Spinal cord (tissue), 10 donors: ENCODE measurements at places on chromosomes 1 and 21. TPM values are rescaled to one million over a fixed set of nuclear protein-coding genes. Genes with fewer than 3 reads are reported as not detected.

GRCh38 chr1:15311880-15312279 lies 64.9 kb downstream of the FHAD1 start:
- no peak for DNase-seq

DNA sequence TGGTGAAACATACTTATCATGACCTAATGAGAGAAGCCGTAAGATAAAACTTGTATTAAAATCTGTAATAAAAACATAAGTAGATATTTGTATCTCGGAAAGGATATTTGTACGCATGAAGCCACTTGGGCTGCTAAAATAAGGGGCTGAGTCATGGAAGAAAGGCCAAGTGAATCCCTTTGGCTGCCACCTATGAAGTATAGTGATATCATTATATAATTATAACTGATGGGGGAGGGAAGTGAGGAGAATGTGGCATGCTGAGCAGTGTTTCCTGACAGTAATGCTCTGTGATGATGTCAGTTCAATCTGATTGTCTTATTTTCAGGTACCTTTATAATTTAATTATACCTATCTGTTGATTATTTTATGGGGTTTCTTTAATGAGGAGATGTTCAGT lies 13.6 kb downstream of the RWDD3 start:
- no peak for DNase-seq

GRCh38 chr1:165855010-165855838 lies 27.8 kb downstream of the UCK2 start:
- DNase-seq = no peak

GRCh38 chr1:172704001-172704400 lies 45.1 kb downstream of the FASLG start:
- DNase-seq = no peak

DNA sequence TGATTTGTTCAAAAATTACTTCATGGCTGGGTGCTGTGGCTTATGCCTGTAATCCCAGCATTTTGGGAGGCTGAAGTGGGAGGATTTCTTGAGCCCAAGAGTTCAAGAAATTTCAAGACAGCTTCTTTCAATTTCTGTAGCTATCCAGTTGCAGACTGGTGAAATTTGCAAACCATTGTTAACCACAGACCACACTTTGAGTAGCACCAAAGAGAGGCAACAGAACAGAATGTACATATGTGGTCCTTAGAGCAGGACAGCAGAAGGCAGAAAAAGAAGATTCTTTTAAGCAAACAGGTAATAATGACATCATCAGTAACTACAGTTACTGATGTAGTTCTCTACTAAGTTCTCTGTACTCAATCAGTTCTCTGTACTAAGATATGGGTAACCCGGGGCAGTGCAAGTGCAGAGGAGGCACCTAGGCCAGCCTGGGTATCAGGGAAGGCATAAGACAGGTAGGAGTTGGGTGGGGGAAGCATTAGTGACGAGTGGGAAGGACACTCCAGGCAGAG lies 5.5 kb upstream of the KLF17 start:
- no peak for DNase-seq

GRCh38 chr1:67642629-67643028 lies 42.4 kb upstream of the GADD45A start:
- DNase-seq = no peak

DNA sequence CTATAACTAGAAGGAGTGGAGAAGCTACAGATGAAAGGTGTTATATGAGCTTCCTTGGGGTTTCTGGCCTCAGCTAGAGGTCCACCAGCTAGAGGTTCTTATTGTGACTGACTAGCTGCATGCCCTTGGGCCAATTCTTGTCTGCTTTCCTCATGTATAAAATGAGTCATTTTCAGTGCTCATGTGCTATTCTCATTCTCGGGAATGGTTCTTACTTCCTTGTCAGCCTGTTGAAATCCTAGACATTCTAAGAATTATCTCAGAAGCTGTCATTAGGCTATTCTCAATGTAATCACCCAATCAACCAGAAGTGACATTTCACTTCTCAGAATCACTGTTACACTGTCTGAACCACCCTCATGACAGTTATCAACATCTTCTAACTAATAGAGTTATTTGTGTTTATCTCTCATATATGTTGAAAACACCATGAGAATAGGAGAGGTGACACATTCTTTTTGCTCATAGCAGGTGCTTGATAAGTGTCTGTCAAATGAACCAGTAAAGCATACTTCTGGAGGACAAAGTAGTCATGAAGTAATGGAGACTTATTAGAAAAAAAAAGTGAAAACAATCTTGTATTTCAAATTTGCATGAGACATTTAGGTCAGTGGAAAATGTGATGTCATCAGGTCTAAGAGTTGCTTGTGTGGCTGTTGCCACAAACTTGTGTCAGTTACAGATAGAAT lies 122.8 kb upstream of the IVNS1ABP start:
- no peak for DNase-seq

DNA sequence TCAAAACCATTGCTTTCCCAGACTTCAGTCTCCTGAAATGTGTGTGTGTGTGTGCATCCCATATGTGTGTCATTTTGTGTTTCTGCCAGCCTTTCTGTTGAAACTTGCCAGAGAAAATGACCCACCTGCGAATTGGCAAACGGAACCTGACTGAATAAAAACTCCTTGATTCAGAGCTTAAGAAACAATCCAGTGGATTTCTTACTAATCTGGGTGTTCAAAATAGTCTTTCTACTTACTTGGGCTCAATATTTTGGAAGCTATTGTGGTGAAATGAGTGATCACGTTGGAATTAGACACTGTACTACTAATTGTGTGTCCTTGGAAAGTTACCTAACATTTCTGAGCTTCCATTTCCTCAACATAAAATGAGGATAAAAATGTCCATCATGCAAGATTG lies 138.9 kb upstream of the ERG start:
- no peak for DNase-seq

- no peak for DNase-seq
Observed at GRCh38 chr1:38586993-38587646, 272.5 kb downstream of the RRAGC start.

DNA sequence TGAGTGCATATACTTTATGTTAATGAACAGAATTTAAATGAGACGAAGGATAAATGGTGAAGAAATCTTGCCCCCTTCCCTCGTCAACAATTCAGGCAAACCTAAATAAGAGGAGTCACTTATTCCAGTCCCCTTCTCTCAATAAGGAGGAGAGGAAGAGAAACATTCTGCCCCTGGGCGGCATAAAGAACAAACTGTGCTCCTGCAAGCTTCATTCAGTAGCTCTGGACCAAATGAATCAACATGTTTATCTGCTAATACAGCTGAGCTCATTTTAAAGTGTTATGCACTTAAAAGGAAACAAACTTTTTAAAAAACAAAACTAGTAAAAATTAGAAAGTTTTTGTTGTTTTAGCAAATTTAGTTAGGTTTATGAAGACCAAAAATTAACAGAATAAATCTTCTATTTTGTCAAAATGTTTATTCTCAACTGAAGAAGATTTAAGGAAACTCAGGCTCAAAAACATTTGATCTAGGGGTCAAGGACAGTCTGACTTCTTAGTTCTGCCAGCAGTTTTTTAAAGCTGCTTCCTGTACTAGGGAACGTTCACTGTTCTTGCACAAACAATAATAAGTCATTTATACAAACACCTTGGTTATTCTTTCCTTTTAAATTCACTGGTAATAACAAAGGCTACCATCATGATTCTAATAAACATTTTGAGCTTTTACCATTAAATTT lies 58.3 kb downstream of the AKT3 start:
- DNase-seq = no peak

DNA sequence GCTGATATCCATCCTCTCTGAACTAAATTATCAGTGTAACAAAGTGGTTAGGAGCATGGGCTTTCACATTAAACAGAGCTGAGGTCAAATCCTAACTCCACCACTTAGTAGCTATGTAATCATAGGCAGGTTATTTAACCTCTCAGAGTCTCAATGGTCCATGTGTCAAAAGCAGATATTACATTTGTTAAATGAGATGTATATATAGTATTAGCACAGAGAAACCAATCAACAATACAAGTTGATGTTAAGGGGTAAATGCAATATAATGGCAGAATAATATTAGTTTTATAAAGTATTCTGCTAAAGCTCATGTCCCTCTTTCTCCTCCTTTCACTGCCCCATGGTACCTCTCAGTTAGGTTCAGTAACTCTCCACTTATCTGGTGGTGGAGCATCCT lies 27.2 kb downstream of the DBT start:
- DNase-seq = no peak

- DNase-seq = no peak
Observed at GRCh38 chr1:42319871-42320484, 15.1 kb downstream of the FOXJ3 start.

DNA sequence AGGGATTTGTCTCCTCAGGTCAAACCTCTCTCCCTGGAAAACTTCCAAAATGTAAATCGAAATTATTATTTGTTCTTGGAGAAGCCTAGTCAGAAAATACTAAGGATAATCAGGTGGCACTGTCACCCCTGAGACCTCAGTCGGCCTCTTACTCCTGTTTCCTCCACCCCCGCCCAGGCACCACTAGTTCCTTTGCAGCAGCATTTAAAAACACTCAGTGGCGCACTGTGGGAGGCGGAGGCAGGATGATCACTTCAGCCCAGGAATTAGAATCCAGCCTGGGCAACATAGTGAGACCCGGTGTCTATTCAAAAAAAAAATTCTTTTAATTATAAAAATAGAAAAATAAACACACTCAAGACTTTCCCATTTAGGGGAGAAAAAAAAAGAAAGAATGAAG lies 18.0 kb upstream of the IFNAR2 start:
- DNase-seq = no peak

DNA sequence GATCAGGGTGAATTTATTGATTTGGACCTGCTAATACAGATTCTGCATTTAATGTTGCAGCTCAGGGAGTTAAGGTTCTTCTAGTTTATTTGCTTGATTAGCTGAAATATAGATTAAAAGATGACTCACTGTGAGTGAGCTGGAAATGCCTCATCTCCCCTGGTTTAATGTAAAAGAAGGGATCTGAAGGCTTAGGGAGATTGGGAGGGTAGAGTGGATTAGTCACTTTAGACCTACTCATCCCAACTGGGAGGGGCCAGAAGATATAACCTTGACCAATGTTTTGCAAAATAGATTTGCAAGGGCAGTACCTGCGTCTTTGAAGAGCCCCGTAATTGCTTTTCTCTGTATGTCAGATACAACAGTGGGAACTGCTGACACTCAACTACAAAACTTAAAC lies 922.8 kb upstream of the ADGRL4 start:
- no peak for DNase-seq

DNA sequence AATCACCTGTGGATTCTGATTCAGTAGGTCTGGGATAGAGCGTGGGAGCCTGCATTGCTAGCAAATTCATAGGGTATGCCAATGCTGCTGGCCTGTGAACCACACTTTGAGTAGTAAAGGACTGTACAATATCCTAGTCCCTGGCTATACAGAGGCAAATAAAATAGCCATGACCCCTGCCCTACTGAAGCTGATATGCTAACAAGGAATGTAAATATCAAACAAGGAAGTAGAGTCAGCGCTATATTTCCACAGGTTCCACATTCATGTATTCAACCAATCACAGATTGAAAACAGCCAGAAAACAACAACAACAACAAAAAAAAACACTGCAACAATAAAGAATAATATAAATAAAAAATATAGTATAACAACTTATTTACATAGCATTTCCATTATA lies 77.8 kb downstream of the TM2D1 start:
- DNase-seq = no peak

GRCh38 chr21:22725436-22725835 lies 1727.2 kb downstream of the NCAM2 start:
- DNase-seq = no peak

GRCh38 chr1:162397039-162397448 lies 14.9 kb downstream of the SH2D1B start:
- no peak for DNase-seq

- DNase-seq = no peak
Observed at GRCh38 chr1:31802190-31803150, 13.4 kb downstream of the SPOCD1 start.

DNA sequence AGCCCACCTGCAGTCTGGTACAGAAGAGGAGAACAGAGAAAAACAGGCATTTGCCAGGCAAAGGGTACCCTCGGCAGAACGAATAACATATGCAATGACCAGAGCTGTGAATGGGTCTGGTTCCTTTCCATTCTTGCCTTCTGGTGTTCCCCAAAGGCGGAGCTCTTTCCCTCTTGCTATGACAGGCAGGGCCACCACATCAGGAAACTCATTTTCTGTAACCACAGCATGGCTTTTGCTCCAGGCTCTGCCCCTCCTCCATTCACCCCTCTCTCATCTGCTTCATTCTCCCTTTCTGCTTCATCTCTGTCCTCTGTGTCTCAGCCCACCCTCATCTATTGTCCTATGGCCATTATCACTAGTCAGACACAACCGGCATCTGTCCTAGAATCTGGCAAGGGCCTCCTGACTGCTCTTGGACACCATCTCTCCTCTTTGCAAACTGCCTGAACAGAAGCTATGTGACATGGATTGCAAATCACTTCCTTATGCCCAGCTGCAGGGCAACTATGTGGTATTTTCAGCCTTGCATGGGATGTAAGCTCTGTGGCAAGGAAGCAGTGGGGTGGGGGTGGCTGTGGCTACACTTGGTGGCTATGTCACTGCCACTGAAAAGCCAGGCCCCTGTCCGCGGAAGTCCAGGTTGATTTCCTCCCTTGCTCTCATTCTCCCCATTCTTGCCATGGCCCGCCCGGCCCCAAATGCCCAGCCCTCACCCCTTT lies 78.8 kb upstream of the ABCD3 start:
- no peak for DNase-seq

DNA sequence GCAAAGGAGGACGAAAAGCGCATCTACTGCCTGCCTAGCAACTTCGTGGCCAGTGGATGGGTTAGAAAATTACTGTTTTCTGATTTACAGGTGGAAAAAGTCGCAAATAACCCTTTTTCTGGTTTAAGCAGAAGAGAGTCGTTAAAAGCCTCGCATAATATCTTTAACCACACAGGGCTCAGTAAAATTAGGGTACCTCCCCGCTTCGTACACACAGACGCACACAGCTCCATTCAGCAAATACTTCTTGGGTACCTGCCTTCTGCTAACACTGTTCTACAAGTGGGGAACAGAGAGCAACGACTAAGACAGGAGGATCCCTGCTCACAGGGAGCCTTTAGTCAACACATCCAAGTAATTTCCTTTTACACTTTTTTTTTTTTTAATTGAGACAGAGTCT lies 704 bp downstream of the ALG6 start:
- no peak for DNase-seq

- DNase-seq = no peak
Observed at GRCh38 chr1:24557220-24557619, 1.3 kb downstream of the NCMAP start.

- no peak for DNase-seq
Observed at GRCh38 chr1:56439610-56440264, 139.6 kb downstream of the PLPP3 start.

The RBM8A gene
- polyA plus RNA-seq = 173 TPM

The DDR2 gene
- polyA plus RNA-seq = 11.1 TPM

The RGS1 gene
- 16.9 TPM for polyA plus RNA-seq

The TNFAIP8L2 gene
- 3.9 TPM for polyA plus RNA-seq

The TMEM125 gene
- polyA plus RNA-seq = 10.9 TPM

The LINGO4 gene
- 0.62 TPM for polyA plus RNA-seq

The HES4 gene
- 74.0 TPM for polyA plus RNA-seq

The PPIAL4G gene
- polyA plus RNA-seq = 0.39 TPM

The TRIM45 gene
- 16.7 TPM for polyA plus RNA-seq

The LMNA gene
- polyA plus RNA-seq = 93.3 TPM
